ENCODE measurements at places on chromosomes 13 and 19.

DNA sequence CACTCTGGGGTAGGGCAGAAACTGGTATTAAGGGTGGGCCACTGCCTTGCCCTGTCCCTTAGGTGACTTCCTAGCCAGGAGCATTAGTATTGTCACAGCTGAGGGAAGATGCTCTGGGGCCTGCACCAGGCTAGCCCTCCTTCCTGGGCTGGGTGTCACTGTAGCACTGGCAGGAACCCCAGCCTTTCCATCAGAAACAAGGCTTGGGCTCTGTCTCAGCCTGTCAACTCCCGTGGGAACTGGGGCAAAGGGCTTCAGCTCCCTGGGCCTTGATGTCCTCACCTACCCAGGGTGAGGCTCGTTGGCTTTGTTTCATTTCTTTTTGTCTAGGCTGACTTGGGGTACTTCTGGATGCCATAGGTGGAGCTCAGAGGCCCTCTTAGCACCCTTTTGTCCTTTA, 18.0 kb downstream of the PAF1 start:
- no peak for DNase-seq

DNA sequence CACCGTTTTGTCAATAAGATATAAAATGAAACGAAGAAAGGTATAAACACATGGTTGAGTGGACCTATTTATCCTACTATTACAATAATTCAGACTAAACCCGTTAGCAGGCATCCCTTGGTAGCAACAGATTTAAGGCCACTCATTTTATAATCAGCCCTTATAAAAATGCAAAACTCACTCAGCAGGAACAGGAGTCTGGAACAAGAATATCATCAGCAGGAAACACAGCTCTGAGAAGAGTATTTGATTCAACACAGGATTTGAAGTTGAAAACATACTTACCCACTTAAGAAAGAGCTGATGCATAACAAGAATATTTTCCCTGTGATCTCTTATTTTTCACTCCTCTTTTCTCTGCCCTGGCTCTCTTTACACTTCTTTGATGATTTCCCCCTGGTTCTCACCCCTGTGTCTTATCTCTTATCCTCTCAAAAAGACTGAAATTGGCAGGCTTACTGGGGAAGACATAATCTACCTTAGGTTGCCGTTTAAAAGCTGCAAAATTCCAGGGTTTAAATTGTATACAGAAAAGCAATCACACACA, 1722.7 kb downstream of the SLITRK5 start:
- DNase-seq = no peak

DNA sequence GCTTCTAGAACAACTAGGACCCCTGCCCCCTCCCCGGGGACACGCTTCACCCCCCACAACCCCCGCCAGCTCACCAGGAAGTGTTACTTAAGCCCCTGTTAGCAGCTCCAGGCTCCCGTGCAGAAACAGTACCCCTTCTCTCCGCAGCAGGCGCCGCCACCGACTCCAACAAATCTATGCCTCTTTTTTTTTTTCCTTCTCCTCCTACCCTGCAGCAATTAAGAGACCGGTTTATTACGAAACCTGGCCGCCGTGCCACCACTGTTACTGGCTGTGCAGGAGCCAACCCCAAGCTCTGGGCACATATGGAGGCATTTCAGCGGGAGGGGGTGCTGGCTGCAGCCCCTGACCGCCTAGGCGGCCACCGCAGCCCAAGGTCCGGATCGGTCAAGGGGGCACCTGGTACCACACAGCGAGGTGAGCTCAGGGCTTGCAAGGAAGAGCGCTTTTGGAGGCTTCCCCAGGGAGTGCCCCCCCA, 2.4 kb downstream of the GADD45B start:
- peak; percentile 23 for DNase-seq

DNA sequence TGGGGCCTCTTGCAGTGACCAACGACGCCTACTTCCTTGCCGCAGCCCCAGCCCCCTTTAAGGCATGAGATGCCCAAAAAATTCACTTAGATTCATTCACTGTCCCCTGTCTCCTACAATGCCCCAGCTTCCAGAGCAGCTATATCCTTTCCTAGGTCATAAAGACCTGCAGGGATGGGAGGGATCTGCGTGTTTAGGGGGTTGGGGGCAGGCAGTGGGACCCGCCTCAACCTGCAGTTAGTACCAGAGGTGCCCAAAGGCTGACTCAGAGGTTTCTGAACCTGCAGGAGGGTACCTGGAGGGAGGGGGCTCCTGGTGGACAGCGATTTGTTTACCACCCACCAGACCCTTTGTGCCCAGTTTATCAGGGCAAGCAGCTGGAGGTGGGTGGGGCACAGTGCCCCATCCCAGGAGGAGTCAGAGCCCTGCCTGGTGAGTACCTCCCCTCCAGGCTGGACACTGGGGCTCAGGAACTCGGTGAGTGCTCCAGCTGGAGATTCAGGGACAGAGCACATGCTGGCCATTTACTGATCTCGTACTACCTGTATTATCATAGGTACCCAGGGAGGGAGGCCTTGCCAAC, 10.1 kb downstream of the RPS28 start:
- DNase-seq = no peak

GRCh38 chr19:23436318-23436717, 41.0 kb upstream of the ZNF91 start:
- DNase-seq = no peak

- no peak for DNase-seq
These were observed 39.6 kb downstream of the C1QTNF9 start for GRCh38 chr13:24348797-24349515.

DNA sequence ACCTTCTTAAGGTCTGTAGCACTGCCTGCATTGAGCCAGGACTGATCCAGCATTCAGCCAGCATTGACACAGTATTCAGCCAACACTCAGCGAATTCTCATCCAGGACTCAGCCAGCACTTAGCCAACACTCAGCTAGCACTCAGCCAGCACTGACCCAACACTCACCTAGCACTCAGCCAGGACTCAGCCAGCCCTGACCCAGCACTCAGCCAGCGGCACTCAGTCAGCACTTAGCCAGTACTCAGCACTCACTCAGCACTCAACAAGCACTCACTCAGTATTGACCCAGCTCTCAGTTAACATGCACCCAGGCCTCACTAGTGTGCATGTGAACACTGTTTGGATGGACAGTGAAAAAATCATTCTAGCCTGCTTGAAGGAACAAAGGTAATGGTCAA, 55.0 kb downstream of the TSHZ3 start:
- no peak for DNase-seq

GRCh38 chr19:1274081-1274851, 1.1 kb upstream of the FAM174C start:
- DNase-seq = no peak

DNA sequence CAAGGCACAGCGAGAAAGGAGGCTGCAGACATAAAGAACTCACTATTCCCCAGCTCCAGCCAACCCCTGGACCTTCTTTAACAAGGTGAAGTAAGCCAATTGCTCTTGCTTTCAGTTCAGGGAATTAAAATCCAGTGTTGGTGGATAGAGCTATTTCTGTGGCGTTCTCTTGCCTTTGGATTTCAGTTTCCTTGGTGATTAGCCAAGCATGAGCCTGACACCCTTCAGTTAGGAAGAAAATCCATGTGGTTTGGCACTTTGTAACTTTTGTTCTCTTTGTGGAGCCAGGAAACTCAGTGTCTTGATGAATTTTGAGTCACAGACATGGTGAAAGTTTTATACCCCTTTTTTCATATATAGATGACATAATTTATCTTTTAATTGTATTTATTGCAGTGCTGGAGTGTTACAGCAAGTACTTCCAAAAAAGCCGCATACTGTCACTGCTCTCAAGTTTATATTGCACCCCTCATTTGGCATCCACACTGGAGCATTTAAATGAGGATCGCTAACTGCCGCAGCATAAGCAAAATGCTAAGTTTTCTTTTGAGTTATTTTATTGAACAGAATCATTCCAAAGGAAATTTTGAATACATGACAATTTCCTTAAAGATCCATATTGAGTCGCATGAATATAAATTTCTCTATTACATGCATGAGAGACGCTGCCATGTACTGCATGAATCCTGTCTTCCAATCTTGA, 406.8 kb downstream of the MYO16 start:
- DNase-seq = no peak

Data from stimulated activated CD8-positive, alpha-beta memory T cell treated with anti-CD3 and anti-CD28 coated beads, Interleukin-4, amount 100 ng/mL, for 1 hour (primary cell).